Activated naive CD4-positive, alpha-beta T cell treated with anti-CD3 and anti-CD28 coated beads, Interleukin-2, amount 10 ng/mL, durations not matched to agents 5 hours and 36 hours (primary cell): ENCODE measurements at places on chromosomes 7 and 10. TPM values are rescaled to one million over a fixed set of nuclear protein-coding genes. Genes with fewer than 3 reads are reported as not detected.

The TRIL gene
- not detected for total RNA-seq

The ST8SIA6 gene
- 2.3 TPM for total RNA-seq

The C10orf67 gene
- total RNA-seq, result 0.18 TPM

The LIPF gene
- not detected for total RNA-seq
